ENCODE measurements at places on chromosomes 2 and 18.

GRCh38 chr2:237867465-237867864, 8.0 kb downstream of the RAMP1 start:
- no peak for DNase-seq

DNA sequence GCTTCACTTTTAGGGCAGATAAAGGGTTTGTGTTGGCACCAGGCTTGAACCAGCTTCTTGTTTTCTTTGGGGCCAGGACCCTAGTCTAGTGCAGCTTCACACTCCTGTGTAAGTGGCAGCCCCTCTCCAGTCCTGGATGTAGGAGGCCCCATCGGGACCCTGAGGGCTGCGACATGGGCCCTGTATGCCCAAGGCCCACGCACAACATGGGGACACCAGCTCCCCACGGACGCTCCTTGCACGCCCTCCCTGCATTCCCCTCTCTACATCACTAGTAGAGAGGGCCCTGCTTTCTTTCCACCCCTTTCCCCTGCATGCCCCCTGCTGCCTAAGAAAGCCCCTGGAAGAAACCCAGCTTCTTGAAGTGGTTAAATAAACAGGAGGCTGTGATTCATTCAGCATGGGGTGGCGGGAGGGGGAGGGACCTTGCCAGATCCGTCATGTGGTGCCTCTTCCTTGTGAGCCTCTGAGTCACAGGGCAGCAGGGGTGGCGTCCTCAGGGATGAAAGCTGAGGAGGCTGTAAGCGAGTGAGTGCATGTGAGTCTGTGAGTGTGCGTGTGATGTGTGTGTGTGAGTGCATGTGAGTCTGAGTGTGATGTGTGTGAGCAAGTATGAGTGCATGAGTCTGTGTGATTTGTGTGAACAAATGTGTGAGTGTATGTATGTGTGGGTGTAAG, 42.5 kb downstream of the COPS8 start:
- no peak for DNase-seq

- DNase-seq, result no peak
Observed at GRCh38 chr2:114222344-114222743, 220.1 kb upstream of the DPP10 start.

DNA sequence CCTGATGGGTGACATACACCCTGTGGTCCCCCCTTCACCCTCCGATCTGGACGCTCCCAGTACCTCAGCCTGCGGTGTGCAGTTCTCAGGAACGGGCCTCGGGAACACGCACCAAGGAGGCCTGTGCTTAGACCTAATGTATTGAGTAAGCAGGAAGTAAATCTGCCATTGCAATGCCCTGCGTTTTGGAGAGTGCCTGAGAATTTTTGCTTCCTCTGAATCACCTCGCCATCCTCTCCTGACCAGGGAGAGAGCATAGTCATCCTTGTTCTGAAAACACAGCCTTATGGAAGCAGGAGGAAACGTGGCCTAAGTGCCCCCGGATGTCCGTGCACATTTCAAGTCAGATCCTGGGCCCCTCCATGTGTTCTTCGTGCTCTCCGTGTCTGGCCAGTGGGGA, 272.2 kb downstream of the NDUFA10 start:
- no peak for DNase-seq

DNA sequence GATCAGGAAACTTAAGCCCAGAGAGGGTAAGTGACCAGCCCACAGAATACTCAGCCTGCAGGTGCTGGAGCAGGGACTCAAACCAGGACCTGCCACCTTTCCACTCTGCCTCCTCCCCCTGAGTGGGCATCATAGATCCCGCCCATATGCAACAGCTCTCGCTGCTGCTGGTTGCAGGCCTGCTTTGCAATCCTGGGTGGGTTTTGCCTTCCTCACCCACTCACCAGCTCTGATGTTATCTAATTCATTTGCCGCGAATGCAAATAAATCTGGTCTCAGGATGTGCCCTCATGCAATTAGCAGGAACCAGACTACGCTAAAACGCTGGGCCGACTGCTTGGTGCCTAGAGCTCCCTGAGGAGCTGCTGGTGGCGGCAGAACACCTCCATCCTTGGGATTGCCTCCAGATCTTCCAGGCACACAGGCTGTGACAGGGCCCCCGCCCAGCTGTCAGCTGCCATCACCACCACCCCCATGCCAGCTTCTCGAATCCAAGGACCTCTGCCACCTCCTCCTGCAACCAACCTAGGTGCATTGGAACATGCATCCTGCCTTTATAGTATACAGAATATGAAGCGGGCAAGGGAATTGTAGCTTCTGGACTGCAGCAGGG, 28.8 kb downstream of the CNGA3 start:
- no peak for DNase-seq

GRCh38 chr2:130391872-130392670, 36.2 kb downstream of the PTPN18 start:
- DNase-seq, result no peak

- no peak for DNase-seq
Observed at GRCh38 chr2:222381566-222381965, 42.8 kb upstream of the SGPP2 start.

DNA sequence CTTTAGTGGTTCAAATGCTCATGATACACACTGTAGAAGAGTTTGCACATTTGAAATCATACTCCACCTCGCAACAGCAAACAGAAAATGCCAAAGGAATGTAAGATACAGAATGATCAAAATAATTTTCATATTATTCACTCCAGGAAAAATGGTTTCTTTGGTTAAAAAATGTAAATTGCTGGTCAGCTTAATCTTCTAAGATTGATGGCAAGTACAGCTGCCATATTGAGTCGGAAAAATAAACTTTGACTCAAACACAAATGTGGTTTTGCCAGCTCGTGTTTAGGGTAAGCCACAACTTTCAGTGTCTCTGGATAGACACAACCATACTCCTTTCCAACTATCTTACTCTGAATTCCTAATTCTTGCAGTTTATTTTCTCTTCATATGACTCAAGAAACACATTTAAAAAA, 154.9 kb upstream of the SMIM21 start:
- DNase-seq, result no peak

DNA sequence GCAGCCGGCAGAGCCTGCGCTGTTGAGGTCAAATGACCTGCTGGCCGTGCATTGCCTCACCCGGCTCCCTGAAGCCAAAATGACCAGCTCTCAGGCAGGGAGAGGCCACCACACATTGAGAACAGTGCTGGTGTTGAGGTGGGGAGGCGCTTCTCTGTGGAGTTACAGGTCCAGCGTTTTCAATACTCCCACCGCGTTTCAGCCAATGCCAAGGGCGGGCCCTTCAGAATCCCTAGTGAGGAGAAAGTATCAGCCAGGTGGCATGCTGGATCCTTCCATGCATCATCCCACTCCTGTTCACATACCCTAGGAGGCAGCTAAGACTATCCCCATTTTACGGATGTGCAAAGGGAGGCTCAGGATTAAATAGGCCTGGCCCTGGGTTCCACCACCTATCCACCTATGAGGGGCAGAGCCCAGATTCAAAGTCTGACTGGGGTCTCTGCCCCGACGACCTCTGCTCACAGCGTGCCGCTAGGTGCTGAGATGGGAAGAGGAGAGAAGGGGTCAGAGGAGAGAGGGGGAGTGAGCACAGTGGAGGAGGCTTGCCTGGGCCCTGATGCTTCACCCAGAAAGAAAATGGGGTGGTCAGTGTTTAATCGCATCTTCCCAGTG, 137.6 kb upstream of the ID2 start:
- DNase-seq, result no peak

- DNase-seq, result no peak
Observed at GRCh38 chr2:43556256-43556655, 39.6 kb downstream of the THADA start.

- DNase-seq, result no peak
Observed at GRCh38 chr18:47846431-47846830, 84.0 kb downstream of the SMAD2 start.

DNA sequence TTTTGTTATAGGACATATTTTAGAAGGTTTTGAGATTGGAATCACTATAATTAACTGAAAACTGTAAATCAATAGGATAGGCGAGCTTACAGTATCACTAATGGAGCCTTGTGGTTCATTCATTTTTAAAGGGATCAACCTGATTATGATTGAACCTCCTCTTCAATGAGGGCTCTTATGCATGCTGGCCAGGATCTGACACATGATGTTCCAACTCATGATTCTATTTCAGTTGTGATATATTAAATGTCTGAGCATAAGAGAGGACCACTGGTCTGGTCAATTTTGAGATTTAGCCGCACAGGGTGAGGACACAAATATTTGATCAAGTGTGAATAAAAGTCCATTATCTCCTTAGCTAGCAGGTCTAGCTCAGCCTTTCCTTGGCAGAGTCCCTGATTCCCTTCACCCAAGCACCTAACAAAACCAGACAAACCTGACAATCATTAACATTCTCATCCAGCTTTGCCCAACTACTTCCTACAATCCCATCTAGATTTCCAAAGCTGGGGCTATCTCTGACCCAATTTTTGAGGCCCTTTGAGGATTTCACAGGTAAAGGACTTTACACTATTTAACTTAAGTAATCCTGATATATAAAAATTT, 6.9 kb upstream of the MAP4K4 start:
- DNase-seq, result no peak

DNA sequence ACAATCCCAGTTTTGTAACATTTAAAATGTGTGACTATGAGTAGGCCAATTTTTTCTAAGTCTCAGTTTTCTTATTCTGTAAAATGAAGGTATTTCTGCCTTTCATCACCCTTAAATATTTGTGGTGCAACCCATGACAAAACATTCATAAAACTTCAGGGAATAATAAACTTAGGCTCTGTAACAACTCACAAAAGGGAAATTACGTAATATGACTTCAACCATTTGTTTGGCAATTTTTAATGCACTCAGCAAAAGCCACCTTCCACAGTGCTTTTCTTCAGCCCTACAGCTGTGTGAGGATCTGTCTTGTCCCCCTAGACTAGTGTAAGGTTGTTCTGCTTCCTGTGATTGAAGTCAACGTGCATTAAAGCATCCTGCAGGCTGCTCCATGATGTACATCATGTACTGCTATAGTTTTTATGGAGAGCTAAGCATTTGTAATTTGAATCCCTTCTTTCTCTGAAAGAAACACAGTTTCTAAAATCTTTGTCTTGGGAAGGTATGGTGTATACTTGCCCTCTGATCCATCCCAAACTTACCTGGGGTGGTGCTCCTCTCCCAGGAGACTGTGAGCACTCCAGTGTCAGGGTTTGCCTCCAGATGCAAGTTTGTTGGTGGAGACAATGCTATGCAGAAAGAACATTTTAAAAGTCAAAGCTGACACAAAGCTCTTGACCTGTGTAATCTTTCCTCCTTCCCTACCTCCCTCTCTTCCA, 39.1 kb downstream of the FN1 start:
- DNase-seq, result no peak

Data from NCI-H2029 (cell line).